ENCODE measurements at places on chromosomes 1 and 21. TPM values are rescaled to one million over a fixed set of nuclear protein-coding genes. Genes with fewer than 3 reads are reported as not detected.

Gene LCE1E
- total RNA-seq: not detected

Gene TDRD10
- total RNA-seq: not detected

Gene GPR153
- 3.0 TPM for total RNA-seq

Gene EFNA4
- 8.3 TPM for total RNA-seq

Gene SDF4
- 125 TPM for total RNA-seq

Gene CTSS
- total RNA-seq: 0.15 TPM

Gene ST6GALNAC5
- 0.15 TPM for total RNA-seq

Gene ILDR2
- total RNA-seq: under 0.01 TPM

Gene OR2T29
- total RNA-seq: not detected

Gene ZNF593OS
- not detected for total RNA-seq

Gene FUBP1
- 110 TPM for total RNA-seq

Gene B3GALT2
- total RNA-seq: 1.2 TPM

Gene DIO1
- not detected for total RNA-seq

Gene OR2AK2
- not detected for total RNA-seq

Gene HSF2BP
- 0.45 TPM for total RNA-seq

Gene HEYL
- total RNA-seq: not detected

Gene DDAH1
- 35.1 TPM for total RNA-seq

Gene SPATC1L
- 50.4 TPM for total RNA-seq

Gene OR10J1
- total RNA-seq: not detected

Gene PITHD1
- total RNA-seq: 47.9 TPM

Gene TCHH
- total RNA-seq: not detected

Gene DISP1
- 3.0 TPM for total RNA-seq

Gene SLC44A3
- total RNA-seq: 0.17 TPM

Gene FNDC5
- total RNA-seq: 0.17 TPM

Gene LEMD1
- not detected for total RNA-seq

Gene PIK3C2B
- 1.3 TPM for total RNA-seq

Gene SFN
- 1.2 TPM for total RNA-seq

Gene TAF13
- 32.3 TPM for total RNA-seq

Gene FCRL6
- total RNA-seq: not detected

Gene FMN2
- total RNA-seq: 0.17 TPM

Measured in bronchus fibroblast of lung (primary cell).